ENCODE measurements at places on chromosomes 2 and 18.

DNA sequence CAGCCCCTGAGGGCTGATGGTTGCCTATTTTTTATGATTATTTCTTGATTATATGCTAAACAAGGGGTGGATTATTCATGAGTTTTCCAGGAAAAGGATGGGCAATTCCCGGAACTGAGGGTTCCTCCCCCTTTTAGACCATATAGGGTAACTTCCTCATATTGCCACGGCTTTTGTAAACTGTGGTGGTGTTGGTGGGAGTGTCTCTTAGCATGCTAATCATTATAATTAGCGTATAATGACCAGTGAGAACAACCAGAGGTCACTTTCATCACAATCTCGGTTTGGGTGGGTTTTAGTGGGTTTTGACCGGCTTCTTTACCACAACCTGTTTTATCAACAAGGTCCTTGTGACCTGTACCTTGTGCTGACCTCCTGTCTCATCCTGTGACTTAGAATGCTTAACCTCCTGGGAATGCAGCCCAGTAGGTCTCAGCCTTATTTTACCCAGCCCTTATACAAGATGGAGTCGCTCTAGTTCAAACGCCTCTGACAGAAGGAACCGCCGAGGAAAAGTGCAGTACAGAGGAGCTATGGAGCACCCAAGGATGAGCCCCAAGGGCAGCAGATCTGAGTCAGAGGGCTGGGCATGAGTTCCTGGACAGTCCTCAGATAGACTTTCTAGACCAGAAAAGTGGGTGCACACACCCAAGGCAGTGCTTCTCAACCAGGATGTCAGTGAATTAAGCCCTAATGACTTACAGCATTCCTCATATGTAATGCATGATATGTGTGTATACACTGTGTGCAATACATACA is 37.1 kb upstream of the ASAP2 start:
- DNase-seq = no peak

DNA sequence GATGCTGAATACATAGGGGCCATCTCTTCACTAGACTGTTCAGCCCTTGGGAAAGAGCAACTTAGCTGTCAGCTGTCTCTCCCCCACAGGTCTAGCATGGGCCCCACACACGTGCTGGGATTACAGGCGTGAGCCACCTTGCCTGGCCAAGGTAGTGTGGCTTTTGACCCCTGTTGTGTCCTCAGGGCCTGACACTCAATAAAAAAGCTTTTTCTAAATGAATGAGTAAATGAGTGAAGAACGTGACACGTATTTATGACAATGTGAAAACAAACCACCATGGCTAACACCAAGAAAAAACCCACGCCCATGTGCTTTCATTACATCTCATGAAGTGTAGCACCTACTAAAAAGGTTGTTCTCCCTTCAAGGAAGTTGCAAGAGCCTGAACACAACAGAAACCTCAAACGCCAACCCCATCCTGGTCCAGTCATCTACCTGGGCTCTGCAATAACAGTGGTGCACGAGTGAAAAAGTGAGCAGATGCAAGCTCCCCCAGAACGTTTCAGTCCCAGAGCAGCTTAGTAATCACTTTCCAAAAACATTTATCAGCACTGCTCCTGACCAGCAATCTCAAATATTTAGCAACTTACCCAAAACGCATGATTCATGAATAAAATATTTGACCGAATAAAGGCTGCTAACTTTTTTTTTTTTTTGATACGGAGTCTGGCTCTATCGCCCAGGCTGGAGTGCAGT is 3.4 kb downstream of the WDFY1 start:
- peak; percentile 43 for DNase-seq

DNA sequence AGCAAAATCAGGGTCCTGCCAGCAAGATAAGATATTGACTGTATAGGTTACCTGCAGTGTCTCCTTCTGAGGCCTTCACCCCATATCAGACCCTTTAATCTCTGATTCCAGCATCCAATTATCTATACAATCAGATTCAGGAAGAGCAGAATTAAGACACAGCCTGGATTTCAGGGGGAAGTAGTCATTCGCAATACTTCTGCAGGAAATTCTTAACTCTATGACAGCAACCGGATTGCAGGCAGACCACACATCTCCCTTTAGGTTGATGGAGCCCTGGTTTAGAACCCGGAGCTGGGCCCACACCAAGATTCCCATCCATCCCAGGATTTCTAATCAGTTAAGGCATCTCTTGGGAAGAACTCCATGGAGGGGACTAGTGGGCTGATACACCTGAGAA is 9.5 kb downstream of the ARL4C start:
- DNase-seq = no peak

DNA sequence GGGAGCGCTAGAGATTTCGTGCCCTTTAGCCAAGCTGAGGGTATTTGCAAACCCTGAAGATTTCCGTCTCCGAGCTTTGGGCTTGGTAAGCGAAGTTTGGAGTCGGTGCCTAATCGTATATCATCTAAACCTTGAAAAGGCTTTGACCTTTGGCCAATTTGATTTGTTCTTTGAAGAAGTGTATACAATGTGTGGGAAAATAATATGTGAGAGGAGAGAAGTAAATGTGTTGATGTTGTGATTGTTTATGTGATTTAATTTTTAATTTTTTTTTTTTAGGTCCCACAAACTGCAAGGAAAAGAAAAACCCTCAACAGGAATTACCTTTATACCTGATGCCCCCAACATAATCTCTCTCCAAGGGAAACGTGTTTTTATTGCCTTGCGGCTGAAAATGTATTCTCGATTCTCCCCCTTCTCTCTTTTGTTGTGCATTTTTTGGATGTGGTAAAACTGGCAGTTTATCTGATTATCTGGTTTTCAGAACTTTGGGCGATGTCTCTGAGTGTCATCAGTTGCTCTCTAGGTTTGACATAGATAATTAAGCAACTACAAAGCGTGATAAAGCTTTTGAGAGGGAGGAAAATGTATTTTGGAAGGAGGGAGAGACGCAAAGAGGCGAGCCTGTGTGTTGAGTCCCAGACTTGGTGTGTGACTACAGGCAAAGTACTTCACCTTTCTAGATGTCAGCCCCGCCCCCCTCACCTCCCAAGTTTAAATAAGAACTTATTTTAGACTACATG is 912 bp upstream of the FBXO11 start:
- DNase-seq = no peak

GRCh38 chr2:43524177-43524965 is 71.5 kb downstream of the THADA start:
- DNase-seq = no peak
